RCC 7860 (cell line): ENCODE measurements at places on chromosomes 12 and 14.
A peak's percentile ranks its signal among the peaks of the same experiment; 100 is the strongest.

- no peak for DNase-seq
Observed at GRCh38 chr12:1250641-1251040, 259.6 kb downstream of the ERC1 start.

GRCh38 chr14:91311284-91311662, 66.8 kb upstream of the GPR68 start:
- no peak for DNase-seq

- no peak for DNase-seq
Observed at GRCh38 chr14:56324454-56324853, 206.2 kb downstream of the PELI2 start.

- DNase-seq: no peak
Observed at GRCh38 chr14:99703381-99703780, 19.3 kb downstream of the CYP46A1 start.

- DNase-seq: no peak
Observed at GRCh38 chr12:20473133-20473532, 104.8 kb downstream of the PDE3A start.

GRCh38 chr12:90112666-90113065, 404.0 kb upstream of the ATP2B1 start:
- no peak for DNase-seq

GRCh38 chr14:96363751-96364336, 518 bp downstream of the GSKIP start:
- peak; percentile 15 for DNase-seq

GRCh38 chr12:21608196-21608595, 3.5 kb upstream of the GYS2 start:
- no peak for DNase-seq

- peak; percentile 33 for DNase-seq
Observed at GRCh38 chr12:118034429-118035189, 18.1 kb downstream of the RFC5 start.

DNA sequence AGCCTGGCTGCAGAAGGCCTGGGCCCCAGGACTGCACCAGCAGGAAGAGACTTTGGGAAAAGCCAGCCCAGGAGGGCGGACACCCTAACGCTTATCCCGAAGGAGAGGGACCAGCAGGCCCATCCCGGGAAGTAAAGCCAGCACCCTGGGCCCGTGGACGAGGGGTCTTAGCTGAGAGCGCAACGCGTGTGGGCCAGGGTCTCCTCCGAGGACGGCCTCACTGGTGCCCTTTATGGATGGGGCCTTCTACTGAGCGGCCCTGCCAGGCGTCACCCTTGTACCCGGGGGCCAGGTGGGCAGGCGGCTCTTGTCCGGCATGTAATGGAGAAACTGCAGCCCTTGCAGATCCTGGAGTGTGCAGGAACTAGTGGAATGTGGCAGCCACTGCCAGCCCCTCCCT, 14.1 kb downstream of the TEDC1 start:
- DNase-seq: no peak

DNA sequence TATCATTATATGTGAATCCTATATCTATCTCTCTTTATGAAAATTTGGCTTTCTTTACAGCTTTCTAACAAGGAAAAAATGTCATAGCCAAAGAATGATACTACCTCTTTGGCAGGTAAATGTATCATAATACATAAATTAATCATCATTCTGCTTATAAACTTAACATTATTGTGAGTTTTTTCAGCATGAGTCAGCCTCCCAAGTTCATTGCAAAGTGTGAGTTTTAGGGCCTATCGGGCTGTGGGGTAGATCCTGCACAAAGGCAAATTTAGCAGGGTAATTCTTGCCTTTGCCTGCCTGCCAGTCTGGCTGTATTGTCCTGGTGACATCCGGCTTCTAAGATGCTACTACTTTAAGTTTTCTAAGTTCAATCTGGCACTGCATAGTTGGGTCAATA, 412.6 kb downstream of the MDGA2 start:
- DNase-seq: no peak

DNA sequence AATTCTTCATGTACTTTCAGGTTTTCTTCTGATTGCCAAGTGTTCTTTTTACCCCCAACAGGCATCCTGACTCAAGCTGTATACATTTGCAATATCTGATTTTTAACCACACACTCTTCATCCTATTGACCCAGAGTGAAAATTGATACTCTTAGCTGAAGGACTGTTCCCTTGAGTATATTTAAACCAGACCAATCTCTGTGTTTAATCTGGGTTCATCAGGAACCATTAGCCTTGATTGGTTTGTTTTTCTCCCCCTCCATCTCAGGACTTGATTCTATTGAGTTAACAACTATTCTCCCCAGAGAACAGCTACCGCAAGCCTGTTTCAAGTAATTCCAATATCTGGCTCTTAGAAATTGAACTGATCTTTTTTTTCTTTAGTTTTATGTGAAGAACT, 222.3 kb upstream of the NOVA1 start:
- DNase-seq: no peak

- DNase-seq: no peak
Observed at GRCh38 chr14:21024585-21025370, at the start of gene NDRG2. NDRG2 (minus strand) TSS chr14:21025061; CDS start chr14:21023315, 1,746 bp downstream.

DNA sequence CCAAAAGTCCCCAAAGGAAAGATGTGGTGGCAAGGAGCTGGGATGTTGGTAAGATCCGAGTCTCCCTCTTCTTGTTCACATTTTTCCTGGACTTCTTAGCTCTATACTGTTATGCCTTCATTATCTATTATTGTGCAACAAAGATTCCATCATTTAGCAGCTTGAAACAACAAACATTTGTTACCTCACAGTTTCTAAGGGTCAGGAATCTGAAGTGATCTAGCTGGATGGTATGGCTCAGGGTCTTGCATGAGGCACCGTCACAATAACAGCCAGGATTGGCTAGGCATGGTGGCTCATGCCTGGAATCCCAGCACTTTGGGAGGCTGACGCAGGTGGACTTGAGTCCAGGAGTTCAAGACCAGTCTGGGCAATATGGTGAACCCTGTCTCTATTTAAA, 51.1 kb upstream of the KRAS start:
- DNase-seq: no peak

- no peak for DNase-seq
Observed at GRCh38 chr14:68131907-68132306, 312.3 kb downstream of the RAD51B start.

- DNase-seq: peak; percentile 45
Observed at GRCh38 chr12:26277506-26278246, 82.3 kb downstream of the SSPN start.

DNA sequence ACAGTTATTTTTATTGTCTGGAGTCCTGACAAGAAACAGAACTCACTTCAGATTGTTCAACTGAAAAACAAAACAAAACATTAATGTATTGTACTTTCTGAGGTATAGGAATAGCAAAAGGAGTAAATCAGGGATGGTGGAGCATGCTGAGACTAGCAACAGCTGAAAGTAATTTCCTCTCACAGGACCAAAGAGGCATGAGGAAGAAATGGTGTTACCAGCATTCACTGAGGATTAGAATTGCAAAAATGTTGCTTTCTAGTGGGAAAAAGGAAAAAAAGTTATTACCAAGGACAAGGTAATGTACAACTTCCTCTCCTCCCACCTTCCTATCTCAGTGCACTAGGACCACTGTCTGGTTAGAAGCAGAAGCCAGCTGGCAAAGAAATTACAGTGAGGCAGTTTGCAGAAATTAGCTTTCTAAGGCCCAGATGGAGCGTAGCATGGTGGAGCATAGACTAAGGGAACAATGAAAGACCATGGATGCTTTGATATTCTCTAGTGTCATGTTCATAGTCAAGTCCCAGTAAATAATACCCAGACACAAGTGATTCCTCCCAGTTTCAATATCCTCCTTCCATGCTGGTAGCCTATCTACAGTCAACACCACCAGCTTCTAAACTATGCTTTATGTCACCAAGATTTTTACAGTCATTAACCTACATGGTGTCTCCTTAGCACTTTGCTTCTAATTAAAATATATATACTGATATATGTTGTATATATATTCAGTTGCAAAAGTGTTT, 133.7 kb upstream of the DCN start:
- DNase-seq: no peak

- no peak for DNase-seq
Observed at GRCh38 chr12:123143736-123144461, 7.0 kb downstream of the PITPNM2 start.

GRCh38 chr12:3225154-3225795, 148.1 kb downstream of the TSPAN9 start:
- no peak for DNase-seq

- no peak for DNase-seq
Observed at GRCh38 chr14:38662781-38663180, 406.9 kb upstream of the CLEC14A start.
